Naive thymus-derived CD4-positive, alpha-beta T cell (primary cell): ENCODE measurements at places on chromosomes 6 and 20. TPM values are rescaled to one million over a fixed set of nuclear protein-coding genes. Genes with fewer than 3 reads are reported as not detected.

The NFATC2 gene
- polyA plus RNA-seq = 16.6 TPM

The HTR1E gene
- not detected for polyA plus RNA-seq

- no peaks in the 10 kb centered on the region for H3K36me3 ChIP-seq
- DNase-seq = no peak
- no peaks in the 10 kb centered on the region for H3K27me3 ChIP-seq
- no peaks in the 10 kb centered on the region for H3K4me1 ChIP-seq
- no peak overlapping the region for H3K27ac ChIP-seq
Observed at GRCh38 chr6:166691199-166691598, 64.1 kb upstream of the RPS6KA2 start.

GRCh38 chr6:100379386-100379785 is 85.3 kb downstream of the SIM1 start:
- no peak overlapping the region for H3K4me3 ChIP-seq
- H3K27me3 ChIP-seq = no peaks in the 10 kb centered on the region
- no peaks in the 10 kb centered on the region for H3K4me1 ChIP-seq

DNA sequence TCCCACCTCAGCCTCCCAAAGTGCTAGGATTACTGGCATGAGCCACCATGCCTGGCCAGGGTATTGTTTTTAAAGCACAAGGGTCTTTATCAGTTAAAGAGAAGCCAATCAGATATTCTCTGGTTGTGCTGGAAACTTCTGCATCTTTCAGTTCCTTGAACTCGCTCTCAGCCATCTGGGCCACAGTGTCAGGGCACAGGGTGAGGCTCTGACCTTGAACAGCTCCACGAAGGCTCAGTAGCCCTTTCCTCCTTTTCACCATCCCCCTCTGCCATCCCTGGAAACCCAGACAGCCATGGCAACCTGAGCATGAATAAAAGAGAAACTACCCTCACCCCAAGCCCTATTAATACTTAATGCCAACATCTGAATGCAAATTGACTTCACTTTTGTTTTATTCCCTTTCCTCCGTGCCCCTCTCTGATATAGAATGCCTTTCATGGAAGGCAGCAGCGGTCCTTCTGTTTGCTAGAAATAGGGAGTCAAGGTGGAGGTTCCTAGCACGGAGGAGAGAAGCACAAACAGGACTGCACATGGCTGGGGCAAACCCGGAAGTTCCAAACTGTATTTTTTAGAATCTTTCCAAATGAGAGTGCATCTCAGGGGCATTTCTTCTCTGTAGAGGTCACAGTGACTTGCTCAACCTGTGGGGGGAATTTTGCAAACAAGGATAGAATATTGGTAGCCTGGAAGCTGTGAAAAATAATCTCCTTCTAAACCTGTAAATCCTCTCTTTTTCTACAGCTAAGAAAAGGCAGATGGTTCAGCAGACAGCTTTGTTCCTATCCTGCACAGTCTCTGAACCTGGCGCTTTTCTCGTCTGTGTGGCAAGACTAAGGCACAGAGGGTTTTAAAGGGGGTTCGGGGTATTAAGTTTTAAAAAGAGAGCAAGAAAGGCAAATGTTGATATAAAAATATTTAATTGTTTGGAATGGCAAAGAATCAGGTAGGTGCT is 176.4 kb upstream of the RREB1 start:
- DNase-seq = no peak
- no peak overlapping the region for H3K4me3 ChIP-seq
- H3K4me1 ChIP-seq = no peaks in the 10 kb centered on the region
- H3K27me3 ChIP-seq = no peaks in the 10 kb centered on the region

The ABHD16B gene
- polyA plus RNA-seq = 1.1 TPM

DNA sequence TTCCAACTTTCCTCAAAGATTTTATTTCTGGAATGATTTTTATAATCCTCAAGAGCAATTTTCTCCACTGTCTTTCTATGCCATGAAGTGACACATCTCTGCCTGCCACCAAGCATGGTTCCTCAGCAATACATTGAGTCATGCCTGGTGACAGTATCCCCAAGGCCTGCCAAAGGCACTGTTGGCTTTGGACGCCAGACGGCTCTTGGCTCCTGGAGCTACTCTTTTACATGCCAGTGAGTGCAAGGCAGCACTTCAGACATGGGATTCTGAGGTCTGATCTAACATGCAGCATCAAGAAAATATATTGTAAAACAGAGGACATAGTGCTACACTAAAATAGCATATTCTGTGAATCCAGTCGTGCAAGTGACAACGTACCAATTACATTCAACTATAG is 20.1 kb upstream of the PLEKHG1 start:
- H3K27me3 ChIP-seq = no peaks in the 10 kb centered on the region
- H3K27ac ChIP-seq = no peak overlapping the region
- no peak overlapping the region for H3K4me3 ChIP-seq
- no peaks in the 10 kb centered on the region for H3K4me1 ChIP-seq
- no peak for DNase-seq
- no peaks in the 10 kb centered on the region for H3K36me3 ChIP-seq

GRCh38 chr6:382883-383810 is 8.4 kb upstream of the IRF4 start:
- DNase-seq = no peak
- H3K27me3 ChIP-seq = no peaks in the 10 kb centered on the region
- H3K4me3 ChIP-seq = no peak overlapping the region
- no peaks in the 10 kb centered on the region for H3K4me1 ChIP-seq
- no peaks in the 10 kb centered on the region for H3K36me3 ChIP-seq

The CENPQ gene
- polyA plus RNA-seq = 2.7 TPM

DNA sequence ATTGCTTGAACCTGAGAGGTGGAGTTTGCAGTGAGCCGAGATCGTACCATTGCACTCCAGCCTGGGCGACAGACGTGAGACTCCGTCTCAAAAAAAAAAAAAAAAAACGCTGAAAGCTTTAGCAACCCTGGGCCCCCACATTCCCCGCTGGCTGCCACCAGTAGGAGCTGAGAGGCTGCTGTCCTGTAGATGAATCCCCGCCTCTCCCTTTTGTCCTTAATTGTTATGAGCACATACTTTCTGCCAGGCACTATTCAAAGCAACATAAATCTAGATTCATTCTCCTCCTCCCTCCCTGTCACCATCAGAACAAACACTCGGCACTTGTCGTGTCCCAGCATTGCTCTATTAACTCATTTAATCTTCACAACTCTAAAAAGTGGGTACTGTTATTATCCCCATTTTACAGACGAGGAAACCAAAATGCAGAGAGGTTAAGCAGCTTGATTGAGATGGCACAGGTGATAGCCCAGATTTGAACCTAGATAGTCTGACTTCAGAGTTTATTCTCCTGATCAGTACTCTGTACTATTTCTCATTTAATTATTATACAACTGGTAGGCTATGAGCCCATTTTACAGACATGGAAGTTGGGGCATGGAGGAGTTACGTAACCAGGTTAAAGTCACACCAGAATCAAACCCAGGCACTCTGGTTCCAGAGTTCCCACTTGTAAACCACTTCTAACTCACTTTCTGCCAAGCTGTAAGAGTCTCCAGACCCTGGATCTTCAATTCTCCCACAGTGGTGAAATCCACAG is 97.4 kb downstream of the EYA2 start:
- no peaks in the 10 kb centered on the region for H3K4me1 ChIP-seq
- H3K27ac ChIP-seq = no peak overlapping the region
- H3K4me3 ChIP-seq = no peak overlapping the region
- no peaks in the 10 kb centered on the region for H3K27me3 ChIP-seq
- DNase-seq = no peak

- no peak overlapping the region for H3K4me3 ChIP-seq
- H3K4me1 ChIP-seq = no peaks in the 10 kb centered on the region
- no peak for DNase-seq
- H3K27ac ChIP-seq = no peak overlapping the region
- H3K27me3 ChIP-seq = no peaks in the 10 kb centered on the region
- H3K36me3 ChIP-seq = no peaks in the 10 kb centered on the region
Observed at GRCh38 chr6:53825532-53826321, 30.9 kb downstream of the LRRC1 start.

- DNase-seq = peak; percentile 53
- no peaks in the 10 kb centered on the region for H3K27me3 ChIP-seq
- peaks cover 25% of the 10 kb centered on the region for H3K4me1 ChIP-seq
- H3K36me3 ChIP-seq = no peaks in the 10 kb centered on the region
- H3K27ac ChIP-seq = no peak overlapping the region
Observed at GRCh38 chr6:85460921-85461797, 11.3 kb downstream of the NT5E start.

- H3K27ac ChIP-seq = no peak overlapping the region
- peaks cover 25% of the 10 kb centered on the region for H3K36me3 ChIP-seq
- H3K27me3 ChIP-seq = no peaks in the 10 kb centered on the region
- DNase-seq = no peak
Observed at GRCh38 chr6:126041516-126041915, 55.2 kb downstream of the TRMT11 start.
